ENCODE measurements at places on chromosomes 1 and 21. TPM values are rescaled to one million over a fixed set of nuclear protein-coding genes. Genes with fewer than 3 reads are reported as not detected.

GRCh38 chr21:18147678-18148077, 97.0 kb upstream of the CHODL start:
- DNase-seq, result no peak

DNA sequence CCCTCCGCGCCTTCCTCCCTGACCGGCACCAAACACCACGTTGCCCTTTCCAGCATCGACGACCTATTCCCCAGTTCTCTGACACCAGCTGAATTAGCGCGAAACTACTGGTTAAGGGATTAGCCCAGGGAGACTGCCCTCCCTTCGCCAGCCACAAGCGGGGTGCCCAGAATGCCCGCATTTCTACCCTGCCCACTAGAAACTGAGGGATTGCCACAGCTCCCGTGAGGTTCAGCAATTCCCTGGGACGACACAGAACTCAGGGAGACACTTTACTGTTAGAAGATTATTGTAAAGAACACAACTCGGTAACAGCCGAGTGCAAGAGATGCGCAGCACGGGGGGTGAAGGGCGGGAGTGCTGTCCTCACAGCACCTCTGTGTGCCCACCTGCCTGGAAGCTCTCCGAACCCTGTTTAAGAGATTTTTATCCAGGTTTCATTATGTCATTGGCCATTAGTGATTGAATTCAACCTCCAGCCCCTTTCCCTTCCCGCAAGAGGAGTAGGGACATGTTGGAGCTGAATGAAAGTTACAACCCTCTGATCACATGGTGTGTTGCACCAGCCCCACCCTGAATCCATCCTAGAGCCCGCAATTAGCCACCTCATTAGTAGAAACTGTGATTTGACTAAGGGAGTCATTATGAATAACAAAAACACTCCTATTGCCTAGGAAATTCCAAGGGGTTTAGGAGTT, 15.8 kb upstream of the RIPPLY3 start:
- no peak for DNase-seq

- DNase-seq, result no peak
Observed at GRCh38 chr1:198925567-198925966, 286.7 kb downstream of the PTPRC start.

- no peak for DNase-seq
Observed at GRCh38 chr1:41580021-41580420, 95.5 kb upstream of the EDN2 start.

GRCh38 chr1:168689726-168690602, 39.0 kb downstream of the DPT start:
- no peak for DNase-seq

DNA sequence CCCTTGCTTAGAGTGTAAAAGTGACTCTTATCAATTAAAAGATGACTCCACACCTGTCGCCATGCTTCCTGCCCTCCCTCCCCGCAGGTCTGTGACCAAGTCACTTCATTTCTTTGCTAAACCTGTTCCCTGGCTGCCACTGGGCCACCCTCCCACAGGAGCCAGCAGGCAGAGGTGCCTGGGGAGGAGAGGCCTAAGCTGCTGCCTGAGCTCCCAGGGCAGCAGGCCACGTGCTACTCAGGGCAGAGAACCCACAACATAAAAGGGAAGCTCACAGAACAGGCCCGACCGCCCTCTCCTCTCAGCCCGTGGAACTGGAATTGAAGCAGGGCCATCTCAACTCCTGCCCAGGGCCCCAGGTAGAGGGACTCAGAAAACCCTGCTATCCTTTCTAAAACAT, 4.9 kb downstream of the C1orf198 start:
- no peak for DNase-seq

DNA sequence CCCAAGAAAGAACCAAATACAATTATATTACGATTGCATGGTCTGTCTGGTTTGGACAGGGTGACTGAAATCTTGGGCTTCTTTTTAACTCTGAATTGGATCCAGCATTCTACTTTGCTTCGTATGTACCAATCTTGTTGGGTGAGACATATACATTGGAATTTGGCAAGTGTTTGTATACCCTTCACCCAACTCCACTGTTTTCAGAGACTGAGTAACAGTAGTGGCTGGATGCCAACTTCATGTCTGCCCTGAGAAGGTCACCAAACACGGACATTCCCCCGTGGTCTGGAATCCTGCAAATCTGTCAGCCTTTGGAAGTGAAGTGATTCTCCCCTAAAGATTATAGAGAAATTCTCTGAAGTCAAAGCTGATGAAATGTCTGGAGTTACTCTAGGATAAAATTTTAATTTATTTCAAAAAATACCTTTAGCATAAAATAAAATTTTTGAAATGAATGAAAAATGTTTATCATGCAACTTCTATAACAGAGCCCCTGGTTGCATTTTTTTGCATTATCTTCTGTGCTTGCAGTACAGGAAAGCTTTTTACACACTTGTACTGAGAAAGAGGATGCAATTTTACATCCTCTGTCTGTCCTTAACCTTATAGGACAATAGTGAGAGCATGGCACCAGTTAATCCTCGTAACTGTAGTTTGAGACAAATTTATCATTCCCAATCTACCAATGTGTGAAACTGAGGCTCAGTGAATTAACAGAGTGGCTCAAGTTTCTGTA, 201.8 kb downstream of the DISC1 start:
- no peak for DNase-seq

DNA sequence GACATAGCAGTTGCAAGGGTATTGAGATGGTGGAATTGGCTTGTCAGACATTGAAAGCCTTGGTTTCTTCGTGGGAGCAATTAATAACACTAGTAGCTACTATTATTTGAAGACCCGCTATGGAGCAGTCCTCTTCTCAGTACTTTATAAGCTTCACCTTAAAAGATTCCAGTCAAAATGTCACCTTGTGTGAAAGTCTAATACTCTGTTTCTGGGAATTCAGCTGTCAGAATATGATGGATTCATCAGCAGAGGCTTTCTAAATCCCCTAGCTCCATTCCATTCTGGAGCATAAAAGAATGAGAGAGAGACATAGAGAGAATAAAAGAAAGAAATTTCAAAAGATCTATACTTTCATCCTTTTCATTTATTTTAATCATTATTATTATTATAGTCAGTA, 375.9 kb upstream of the ADGRL2 start:
- DNase-seq, result no peak

DNA sequence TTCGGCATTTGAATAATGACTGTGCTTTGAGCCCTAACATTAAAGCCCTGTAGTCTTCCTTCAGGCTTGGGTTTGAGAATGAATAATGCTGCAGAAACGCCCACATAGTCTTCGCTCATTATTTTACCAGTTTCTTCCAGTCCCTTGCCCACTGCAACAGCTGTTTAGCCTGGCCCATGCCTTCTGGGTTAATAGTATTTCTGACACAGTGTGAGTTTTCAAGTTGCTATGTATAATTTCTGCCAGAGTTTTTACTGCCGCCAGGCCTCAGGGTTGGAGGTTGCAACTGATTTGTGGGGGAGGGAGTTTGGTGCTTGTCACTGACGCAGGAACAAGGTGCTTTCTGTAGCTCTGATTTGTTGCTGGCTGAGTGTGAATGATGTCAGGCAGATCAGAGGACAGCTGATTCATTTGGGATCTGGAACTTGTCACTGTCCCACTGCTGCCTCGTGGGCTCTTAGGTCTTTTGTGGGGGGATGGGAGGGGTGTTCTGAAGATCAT, 109.8 kb downstream of the MAST2 start:
- peak; percentile 79 for DNase-seq

- DNase-seq, result no peak
Observed at GRCh38 chr1:245898581-245898980, 608.5 kb downstream of the SMYD3 start.

DNA sequence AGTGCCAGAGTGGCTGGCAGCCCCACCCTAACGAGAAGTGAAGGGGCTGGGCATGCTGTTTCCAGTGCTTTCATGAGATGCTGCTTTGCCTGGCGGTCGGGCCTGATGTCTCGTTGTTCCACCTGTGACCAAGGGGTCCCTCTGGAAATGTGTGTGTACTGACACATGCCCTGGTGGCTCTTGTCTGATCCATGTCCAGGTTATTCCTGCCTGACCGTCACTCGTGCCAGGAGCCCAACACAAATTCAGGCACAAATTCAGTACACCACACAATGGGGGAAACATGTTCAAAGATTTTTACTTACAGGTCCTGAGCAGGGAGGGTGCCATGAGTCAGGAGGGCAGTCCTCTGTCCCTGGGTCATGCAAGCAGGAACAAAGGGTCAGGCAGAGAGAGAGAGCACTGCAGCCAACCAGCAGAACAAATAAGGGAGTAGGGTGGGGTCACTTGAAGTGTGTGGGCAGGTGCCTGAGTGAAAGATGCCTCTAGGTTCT, 76.3 kb downstream of the ADARB1 start:
- no peak for DNase-seq

GRCh38 chr1:47569681-47570470, 132.0 kb downstream of the FOXD2 start:
- no peak for DNase-seq

- no peak for DNase-seq
Observed at GRCh38 chr1:48552420-48552819, 80.4 kb upstream of the SPATA6 start.

DNA sequence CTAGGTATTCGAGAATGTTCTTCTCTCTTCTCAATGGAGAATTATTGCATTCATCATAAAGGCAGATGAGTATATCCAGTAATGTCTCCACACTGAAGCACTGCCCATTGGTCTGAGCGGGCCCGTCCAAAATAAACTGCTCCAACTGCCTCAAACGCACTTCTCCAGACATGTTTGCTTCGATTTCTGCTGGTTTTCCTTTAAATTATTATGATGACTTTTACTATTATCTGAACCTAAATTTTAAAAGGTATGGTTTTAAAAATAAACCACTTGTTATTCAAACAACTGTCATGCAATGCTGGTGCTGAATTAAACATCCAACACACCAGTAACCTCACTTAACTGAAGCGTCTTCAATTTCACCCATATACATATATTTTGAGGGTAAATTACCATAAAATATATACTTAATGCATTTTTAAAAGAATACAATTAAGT, 1.3 kb downstream of the CDC42BPA start:
- no peak for DNase-seq

- DNase-seq, result no peak
Observed at GRCh38 chr1:109960745-109961094, 23.8 kb upstream of the AHCYL1 start.

DNA sequence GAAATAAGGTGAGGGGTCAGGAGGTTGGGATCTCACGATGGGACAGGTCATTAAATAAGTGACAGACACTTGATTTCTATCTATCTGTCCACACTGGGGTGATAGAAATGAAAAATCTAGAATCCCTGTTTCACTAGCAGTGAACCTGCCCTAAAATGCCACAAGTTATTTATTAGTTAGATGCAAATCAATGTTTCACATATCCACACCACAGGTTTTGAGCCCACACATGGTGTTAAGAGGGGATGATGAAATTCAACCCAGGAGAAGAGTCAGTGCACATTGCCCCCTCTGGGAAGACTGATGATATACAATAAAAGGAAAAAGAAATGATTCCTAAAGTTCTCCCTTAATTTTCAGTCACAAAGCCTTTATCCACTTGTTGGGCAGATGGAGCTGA, 10.1 kb upstream of the NTPCR start:
- DNase-seq, result no peak

DNA sequence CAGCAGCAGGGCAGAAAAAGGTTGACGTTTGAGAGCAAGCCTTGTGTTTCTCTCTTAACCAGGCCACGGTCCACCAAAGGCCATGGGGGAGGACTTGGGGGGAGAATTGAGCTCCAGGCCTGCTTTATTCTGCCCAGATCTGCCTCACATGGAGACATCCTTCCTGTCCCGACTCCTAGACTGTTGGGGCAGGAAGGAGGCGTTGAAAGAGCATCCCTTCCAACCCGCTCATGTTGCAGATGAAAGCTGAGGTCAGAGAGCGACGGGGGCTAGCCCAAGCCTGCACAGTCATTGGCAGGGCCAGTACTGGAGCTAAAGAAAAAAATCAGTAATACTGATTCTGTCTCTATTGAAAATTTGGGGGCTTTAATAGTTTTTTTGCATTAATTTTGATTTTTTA, 46.6 kb downstream of the MYOM3 start:
- DNase-seq, result no peak

GRCh38 chr1:36387141-36387949, 1.6 kb upstream of the STK40 start:
- no peak for DNase-seq

The MTARC2 gene
- 17.3 TPM for polyA plus RNA-seq

The PTPRC gene
- 2.6 TPM for polyA plus RNA-seq

The PLEKHG5 gene
- 7.2 TPM for polyA plus RNA-seq

The LORICRIN gene
- not detected for polyA plus RNA-seq

The ABCG1 gene
- 7.2 TPM for polyA plus RNA-seq

The CHI3L2 gene
- polyA plus RNA-seq, result 5.0 TPM

The CLCA4 gene
- 0.14 TPM for polyA plus RNA-seq

The PHTF1 gene
- 13.6 TPM for polyA plus RNA-seq

The MAP3K6 gene
- 48.6 TPM for polyA plus RNA-seq

The HENMT1 gene
- 1.5 TPM for polyA plus RNA-seq

Data from heart left ventricle (tissue), 16 donors.